EH (cell line): ENCODE measurements at places on chromosomes 2 and 18.

- no peak for DNase-seq
These were observed 90.2 kb downstream of the NCK2 start for GRCh38 chr2:105834931-105835330.

GRCh38 chr2:134320930-134321329 lies 67.1 kb downstream of the MGAT5 start:
- peak; percentile 14 for DNase-seq

DNA sequence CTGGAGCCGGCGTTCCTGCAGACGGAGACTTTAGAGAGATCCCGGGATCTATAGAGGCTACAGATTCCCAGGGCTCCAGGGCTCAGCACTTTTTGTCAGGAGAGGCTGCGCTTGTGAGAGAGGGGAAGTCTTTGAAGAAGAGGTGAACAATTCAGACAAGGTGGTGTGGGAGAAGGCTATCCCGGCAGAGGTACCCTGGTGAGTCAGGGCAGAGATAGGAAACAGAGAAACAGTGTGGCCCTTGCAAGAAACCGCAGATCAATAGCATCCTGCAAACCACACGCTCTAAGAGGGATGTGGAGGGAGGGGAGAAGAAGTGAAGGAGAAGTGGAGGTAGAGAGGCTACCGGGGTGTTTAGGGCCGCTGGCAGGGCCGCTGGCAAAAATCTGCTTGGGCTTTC lies 160.5 kb upstream of the APCDD1 start:
- no peak for DNase-seq

- no peak for DNase-seq
These were observed 47.3 kb downstream of the SOCS6 start for GRCh38 chr18:70335892-70336726.

GRCh38 chr2:47251404-47251675 lies 96.2 kb upstream of the STPG4 start:
- no peak for DNase-seq

DNA sequence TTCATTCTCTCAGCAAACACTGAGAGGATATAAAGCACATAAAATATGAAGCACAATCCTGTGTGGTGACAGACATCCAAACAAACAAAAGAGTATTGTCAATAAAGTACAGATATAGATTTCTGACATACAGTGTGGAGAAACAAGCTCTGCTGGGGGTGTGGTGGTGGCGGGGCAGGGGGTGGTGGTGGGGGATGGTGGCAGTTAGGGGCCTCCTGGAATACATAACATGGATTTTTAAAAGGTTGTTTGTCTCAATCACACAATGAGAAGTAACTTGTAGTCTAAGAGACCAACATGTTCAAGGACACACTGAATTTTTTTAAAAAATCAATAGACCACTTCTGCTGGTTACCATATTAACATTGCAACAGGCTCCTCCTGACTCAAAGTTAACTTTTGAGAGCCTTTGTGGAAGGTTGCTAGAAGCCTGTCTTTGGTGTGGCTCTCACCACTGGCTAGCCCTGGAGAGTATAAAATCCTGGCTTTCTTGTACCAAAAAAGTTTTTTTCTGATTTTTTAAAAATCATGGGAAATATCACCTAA lies 1197.4 kb downstream of the SUCLG1 start:
- DNase-seq: no peak

GRCh38 chr2:213015387-213016165 lies 135.8 kb downstream of the IKZF2 start:
- no peak for DNase-seq

DNA sequence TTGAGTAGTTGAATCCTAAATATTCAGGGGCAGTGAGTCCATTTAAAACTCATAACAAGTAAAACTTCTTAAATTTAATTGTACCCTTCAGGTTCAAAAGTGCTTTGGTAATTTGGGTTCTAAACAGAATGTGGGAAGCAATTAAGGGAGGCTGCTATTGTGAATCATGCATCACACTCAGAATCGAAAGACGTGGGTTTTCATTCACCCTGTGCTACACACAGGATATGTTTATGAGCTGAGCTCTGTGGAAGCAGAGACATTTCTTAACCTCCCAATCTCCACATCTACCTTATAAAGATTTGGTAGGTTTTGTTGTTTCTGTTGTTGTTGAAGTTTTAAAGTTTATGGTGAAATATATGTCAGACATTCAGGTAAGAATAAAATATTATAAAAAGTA lies 633.4 kb downstream of the DPP10 start:
- DNase-seq: no peak

DNA sequence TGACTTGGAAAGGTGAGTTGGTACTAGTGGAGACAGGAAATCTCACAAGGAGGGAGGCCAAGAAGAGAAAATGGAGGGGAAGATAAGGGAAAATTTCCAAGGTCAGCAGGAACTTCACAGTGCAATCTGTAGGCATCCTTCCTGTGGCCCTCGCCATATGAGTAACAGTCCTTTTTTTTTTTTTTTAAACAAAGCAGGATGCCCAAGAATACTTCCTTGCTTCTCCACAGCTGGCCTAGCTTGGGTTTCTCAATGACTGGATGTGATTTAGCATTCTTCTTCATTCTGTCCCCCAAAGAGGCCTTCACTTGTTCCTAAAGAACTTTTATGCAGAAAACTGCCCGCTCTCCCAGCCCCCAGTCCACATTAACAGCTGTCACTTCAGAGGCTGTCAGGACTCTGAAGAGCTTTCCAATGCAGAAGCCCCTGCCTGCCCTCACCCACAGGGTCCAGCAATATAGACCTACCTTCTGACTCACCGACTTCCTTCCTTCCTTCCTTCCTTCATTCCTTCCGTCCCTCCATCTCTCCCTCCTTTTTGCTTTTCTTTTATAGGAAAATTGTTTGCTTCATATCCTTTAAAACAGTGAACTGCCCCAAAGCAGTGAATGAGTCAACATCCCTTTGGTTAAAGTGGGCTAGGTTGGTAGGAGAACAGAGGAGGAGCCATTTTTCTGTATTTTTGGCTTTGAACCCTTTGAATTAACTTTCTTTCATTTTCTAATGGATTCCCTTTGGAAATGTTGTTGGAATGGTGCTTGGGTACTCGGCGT lies 172.0 kb downstream of the MGAT5 start:
- DNase-seq: peak; percentile 33

DNA sequence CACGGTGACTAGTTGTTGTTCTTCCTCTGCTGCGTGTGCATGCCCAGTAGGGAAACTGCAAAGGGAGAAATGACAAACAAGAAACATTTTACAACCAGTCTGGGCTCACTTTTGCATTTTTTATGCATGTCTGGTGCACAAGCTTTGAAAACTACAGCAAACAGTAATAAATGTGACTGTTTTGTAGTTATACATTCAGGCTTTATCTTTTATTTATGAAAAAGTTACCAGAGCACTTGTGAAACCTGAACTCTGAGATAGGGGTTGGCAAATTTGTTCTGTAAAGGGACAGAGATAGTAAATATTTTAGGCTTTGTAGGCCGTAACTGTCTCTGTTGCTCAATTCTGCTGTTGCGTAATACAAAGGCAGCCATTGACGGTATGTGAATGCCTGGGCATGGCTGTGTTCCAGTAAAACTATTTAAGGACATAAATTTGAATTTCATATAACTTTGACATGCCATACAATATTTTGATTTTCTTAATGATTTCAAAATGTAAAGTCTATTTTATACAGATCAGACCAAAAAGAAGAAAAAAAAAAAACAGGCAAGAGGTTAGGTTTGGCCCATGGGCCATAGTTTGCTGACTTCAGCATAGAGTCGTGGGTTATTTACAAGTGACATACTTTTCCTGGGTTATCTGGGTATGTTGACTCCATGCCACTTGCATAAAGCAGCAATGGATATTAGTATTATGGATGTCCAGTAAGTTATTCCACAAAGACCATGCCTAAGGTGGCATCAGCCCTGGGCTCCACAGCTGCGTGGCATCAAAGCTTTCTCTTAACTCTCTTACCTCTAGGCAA lies 53.6 kb upstream of the EML6 start:
- peak; percentile 83 for DNase-seq

DNA sequence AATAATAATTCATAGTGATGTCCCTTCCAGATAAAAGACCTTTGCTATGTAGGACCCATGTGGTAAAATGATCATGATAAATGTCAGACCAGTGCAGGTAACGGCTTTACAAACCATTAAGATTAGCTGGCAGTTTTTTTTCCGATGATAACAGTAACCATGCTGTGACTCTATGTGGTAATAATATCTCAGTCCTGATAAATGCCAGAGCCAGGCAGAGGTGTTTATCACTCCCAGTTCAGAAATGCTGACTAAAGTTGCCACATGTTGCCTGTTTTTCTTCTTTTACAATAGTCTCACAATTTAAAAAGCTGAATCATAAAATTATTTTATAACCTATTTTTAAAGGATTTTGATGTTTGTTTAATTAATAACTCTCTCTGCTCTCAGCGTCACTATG lies 565.1 kb downstream of the ARHGAP15 start:
- no peak for DNase-seq

- no peak for DNase-seq
These were observed 198.1 kb upstream of the SH3BP4 start for GRCh38 chr2:234753701-234754100.

- DNase-seq: peak; percentile 25
These were observed 64.6 kb downstream of the OSBPL6 start for GRCh38 chr2:178258916-178259315.

DNA sequence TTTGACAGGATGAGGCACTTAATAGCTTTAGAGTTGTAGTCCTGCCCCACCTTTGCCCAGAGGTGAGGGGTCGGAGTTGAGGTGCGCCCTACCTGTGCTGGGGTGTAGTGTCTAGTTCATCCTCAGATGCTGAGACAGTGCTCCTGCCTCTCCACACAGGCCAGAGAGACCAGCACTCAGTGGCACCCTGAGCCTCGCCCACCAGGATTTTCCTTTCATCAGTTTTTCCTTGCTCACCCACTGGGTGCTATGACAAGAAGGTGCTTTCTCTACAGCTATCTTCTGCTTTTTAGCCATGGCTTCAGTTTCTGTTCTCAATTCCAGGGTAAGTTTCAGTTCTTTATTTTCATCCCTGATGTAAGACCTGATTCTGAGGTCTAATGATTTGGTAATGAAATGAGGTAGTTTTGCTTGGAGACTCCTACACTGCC lies 16.8 kb upstream of the TMEM131 start:
- DNase-seq: no peak

- no peak for DNase-seq
These were observed 438.6 kb upstream of the POU3F3 start for GRCh38 chr2:104415284-104415683.

GRCh38 chr2:153519257-153519875 lies 40.8 kb upstream of the RPRM start:
- peak; percentile 48 for DNase-seq

DNA sequence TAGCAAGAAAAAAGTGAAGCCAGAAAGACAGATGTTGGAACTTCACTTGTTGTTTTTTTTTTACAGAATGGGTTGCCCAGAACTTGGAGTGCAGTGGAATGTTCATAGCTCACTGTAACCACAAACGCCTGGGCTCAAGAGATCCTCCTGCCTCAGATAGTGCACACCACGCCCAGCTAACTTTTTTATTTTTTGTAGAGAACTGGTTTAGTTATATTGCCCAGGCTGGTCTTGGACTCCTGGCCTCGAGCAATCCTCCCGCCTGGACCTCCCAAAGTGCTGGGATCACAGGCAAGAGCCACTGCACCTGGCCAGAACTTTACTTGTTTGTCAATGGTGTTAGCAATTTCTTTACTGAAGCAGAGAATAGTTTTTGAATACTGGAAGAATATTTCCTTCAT lies 11.9 kb upstream of the ASPRV1 start:
- peak; percentile 72 for DNase-seq

- no peak for DNase-seq
These were observed 44.0 kb upstream of the PDCL3 start for GRCh38 chr2:100518801-100519200.

DNA sequence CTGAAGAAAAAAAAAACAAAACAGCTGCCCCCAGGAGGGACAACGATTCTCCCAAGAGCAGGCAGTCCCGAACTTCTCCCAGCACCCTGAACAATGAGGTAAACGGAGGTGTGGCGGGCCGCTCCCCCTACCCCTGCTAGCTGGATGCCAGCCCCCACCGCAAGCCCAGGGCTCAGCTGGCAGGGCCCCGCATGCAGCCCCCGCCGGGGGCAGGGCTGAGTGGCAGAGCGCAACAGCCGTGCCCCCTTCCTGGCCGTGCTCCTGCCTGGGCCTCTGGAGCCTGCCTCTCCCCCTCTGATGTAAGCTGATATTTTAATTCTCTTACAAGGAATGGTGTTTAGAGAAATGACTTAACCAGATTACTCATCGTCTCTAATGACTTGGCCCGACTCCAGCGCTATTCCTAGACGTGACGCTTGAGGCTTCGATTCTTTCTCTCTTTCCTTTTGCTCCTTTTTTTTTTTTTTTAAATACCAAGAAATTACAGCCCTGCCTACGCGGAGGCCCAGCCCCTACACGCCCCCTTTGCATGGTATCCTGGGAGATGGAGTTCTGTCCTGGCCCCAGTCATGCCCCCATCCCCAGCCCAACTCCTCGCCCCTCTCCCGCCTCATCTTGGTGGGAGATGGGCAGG lies 4.6 kb upstream of the ARID5A start:
- peak; percentile 100 for DNase-seq

GRCh38 chr2:15768615-15769014 lies 171.7 kb upstream of the MYCN start:
- DNase-seq: no peak

- no peak for DNase-seq
These were observed 656 bp downstream of the LRRTM4 start for GRCh38 chr2:77521548-77521891.

DNA sequence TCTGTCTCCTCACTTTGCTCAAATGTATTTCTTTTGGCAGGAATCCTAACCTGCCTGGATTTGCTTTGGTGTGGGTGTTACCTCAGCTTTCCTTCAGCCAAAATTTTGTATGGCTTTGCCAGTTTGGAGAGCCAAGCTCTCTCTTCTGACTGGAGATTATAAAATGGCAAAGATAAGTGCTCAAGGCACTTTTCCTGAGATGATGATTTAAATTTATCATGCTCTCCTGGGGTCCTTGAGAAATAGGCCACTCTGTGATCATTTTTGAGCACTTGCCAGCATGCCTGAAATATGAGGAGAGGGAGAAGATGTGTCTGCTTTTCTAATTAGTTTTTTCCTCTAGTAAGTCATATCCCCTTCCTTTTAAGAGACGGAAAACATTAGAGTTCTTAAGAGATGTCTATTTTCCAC lies 683.0 kb downstream of the SLC4A3 start:
- no peak for DNase-seq

DNA sequence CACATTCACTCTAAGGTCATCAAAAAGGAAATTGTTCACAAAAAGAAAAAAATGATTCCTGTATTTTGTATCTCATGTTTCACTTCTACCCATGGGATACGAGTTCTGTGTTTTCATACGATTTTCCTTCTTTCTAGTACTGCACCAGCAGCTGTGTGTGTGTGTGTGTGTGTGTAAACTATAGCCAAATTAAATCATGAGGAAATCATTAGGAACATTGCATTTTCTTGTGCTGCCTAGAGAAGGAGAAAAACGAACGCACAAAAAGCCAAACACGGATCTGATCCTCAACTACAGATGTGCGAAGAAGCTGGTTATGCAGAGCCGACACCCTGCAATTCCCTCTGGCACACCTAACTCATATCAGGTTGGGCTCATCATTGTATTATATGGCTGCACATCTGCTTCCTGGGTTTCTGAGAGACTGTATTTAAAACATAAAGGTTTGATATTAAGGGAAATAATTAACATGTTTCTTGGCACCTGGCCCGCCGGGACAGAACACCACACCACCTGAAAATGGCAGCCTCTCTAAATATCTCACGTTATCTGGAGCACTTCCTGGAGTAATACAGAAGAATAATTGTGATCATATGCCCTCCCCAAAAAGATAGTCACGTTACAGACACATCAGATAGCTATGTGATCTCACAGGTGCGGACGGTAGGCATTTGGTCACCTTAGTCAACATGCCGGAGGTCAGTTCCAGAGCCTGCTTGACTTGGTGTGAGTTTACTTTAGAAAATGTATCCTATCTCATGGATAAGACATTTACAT lies 586.3 kb upstream of the SALL3 start:
- no peak for DNase-seq

GRCh38 chr2:228334180-228334579 lies 152.7 kb upstream of the SPHKAP start:
- no peak for DNase-seq
